Globus pallidus (tissue), 1 donor: ENCODE measurements at places on chromosomes 3 and 15.

DNA sequence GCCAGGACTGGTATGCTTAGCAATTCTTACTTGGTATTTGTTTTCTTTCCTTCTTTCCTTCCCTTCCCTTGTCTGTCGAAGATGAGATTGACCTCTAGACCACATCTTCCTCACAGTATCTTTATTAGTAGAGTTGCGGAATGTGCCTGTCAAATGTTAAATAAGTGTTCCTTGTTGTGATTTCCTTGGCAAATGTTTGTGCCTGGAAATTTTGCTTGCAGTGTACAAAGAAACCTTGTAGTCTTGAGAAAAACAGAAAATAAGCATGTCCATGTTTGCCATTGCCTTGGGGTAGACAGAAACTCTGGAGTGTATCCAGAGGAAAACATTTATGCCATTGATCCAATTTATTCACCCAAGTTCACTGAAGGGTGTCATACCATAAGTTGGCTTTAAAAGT lies 79.5 kb upstream of the ZNF385D start:
- no peak for DNase-seq

GRCh38 chr3:115160295-115160694 lies 13.2 kb upstream of the ZBTB20 start:
- no peak for DNase-seq

DNA sequence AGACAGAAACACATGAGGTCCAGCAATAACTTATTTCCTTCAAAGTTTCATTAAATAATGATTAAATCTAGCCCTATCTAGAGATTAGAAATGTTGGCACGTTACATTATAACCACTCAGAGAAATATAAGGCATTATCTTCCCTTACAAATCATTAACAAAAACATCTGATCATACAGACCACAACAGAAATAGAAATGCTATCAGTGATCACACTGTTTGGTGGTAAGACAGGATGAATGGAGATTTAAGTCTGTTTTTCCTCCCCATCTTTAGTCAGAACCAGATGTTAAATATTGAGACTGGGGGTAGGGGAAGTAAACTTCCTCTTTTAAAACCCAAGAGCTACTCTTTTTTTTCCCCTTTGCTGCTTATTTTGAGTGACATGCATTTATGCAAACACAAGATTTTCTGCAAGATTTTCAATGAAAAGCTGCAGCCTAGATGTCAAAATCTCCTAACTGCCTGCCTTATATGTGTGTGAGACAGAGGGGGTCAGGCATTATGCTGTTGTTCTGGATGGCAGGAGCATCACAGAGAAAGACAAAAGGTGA lies 70.4 kb downstream of the CBLB start:
- DNase-seq = no peak

- DNase-seq = peak; percentile 71
These were observed 9.7 kb upstream of the THUMPD3 start for GRCh38 chr3:9352917-9353752.

DNA sequence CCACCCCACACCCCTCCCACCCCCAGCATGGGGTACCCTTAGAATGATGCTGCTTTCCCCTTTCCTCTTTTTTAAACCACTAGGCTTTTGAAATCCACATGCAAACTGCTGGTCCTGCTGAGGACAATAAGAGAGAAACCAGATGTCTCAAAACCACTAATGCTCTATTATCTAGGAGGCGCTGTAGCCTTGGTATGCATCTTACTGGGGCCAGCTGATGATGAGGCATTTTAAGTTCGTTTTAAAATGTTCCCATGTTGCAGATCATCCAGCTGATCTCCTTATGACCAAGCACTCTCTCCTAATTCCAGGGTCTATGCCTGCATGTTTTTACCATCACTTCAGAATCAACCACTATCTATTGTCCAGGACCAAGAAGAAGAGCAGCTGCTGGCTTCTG lies 1.3 kb downstream of the NME9 start:
- DNase-seq = no peak

GRCh38 chr3:133362539-133362938 lies 37.3 kb upstream of the BFSP2 start:
- DNase-seq = no peak

- DNase-seq = no peak
These were observed 1.1 kb downstream of the RIOX2 start for GRCh38 chr3:97970956-97971620.

- no peak for DNase-seq
These were observed 58.4 kb upstream of the DCUN1D1 start for GRCh38 chr3:183038757-183039156.

- no peak for DNase-seq
These were observed 5.6 kb downstream of the TP53BP1 start for GRCh38 chr15:43487271-43487895.

DNA sequence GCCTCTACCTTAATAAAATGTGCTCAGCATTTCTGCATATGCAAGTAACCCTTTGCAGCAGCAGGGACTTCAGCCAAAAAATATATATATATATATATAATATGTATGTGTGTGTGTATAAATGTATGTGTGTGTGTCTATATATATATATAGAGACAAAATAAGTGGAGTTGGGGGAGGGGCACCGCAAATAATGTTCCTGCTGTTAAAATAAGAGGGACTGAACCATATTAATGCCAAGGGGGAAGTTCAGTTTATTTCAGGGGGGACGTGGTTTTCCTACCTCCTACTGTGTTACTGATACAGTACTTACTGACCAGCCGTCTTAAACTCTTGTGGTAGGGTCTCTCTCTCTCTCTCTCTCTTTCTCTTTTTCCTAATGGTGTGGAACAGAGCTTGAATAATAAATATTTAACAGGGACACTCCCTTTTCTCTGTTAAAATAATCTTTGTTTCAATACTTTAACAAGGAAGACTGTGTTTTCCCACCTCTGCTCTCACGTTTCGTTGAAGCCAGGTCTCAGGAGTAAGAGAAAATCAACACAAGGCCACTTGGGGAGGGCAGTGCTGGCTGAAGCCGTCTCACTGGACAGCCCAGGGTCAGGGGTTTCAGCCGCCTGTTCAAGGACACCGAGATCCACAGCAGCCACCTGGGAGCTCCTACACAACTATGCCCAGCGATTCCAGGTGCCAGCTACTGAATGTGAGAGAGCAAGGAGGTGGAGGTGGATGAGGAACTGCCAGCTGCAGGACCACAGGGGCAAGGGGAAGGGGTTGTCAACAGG lies 42.8 kb upstream of the ADAMTSL3 start:
- no peak for DNase-seq

- DNase-seq = peak; percentile 47
These were observed 72.5 kb downstream of the MITF start for GRCh38 chr3:69811452-69812401.

GRCh38 chr3:153138276-153139210 lies 23.5 kb upstream of the RAP2B start:
- DNase-seq = no peak

DNA sequence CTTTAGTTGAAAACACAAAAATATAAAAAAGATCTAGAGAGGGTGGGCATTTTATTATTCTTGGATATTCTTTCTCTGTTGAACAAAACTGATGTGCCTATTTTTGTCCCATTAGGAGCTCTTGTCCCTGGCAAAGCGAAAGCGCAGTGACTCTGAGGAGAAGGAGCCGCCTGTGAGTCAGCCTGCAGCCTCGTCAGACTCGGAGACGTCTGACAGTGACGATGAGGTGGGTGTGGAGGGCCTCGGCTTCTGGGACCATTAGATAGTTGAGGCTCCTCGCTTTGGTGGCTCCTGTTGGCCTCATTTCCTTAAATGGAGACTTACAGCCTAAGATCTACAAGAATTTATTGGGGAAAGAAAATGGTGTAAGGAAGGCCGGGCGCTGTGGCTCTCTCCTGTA lies 21.3 kb downstream of the RTF1 start:
- DNase-seq = no peak

GRCh38 chr3:134567605-134568004 lies 81.7 kb downstream of the CEP63 start:
- DNase-seq = no peak

GRCh38 chr3:64759811-64760210 lies 72.0 kb upstream of the ADAMTS9 start:
- DNase-seq = no peak

- DNase-seq = no peak
These were observed 2.9 kb downstream of the CCRL2 start for GRCh38 chr3:46409739-46410489.

- DNase-seq = peak; percentile 48
These were observed 220.7 kb upstream of the DNAJC19 start for GRCh38 chr3:181210275-181210674.

DNA sequence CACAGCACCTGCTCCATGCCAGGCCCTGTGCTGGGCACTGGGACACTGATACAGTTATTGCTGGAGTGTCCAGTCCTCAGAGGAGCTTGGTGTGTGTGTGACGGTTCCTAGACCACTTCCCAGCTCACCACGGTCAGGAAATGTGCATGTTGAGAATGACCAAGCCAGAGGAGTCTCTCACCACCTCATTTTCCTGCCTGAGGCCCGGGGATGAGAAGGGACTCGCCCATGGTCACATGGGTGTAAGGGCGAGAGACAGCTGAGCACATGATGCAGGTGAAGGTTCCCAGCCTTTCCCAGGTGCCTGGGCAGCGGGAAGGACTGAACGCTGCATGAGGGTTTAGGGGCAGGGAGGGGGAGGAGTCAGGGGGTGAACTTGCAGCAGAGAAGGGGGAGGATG lies 180.9 kb upstream of the TLE3 start:
- DNase-seq = no peak

GRCh38 chr3:184716622-184717398 lies 4.9 kb upstream of the MAGEF1 start:
- peak; percentile 33 for DNase-seq

GRCh38 chr3:100096866-100097265 lies 17.4 kb downstream of the FILIP1L start:
- no peak for DNase-seq
